ENCODE measurements at places on chromosomes 16 and 17.

DNA sequence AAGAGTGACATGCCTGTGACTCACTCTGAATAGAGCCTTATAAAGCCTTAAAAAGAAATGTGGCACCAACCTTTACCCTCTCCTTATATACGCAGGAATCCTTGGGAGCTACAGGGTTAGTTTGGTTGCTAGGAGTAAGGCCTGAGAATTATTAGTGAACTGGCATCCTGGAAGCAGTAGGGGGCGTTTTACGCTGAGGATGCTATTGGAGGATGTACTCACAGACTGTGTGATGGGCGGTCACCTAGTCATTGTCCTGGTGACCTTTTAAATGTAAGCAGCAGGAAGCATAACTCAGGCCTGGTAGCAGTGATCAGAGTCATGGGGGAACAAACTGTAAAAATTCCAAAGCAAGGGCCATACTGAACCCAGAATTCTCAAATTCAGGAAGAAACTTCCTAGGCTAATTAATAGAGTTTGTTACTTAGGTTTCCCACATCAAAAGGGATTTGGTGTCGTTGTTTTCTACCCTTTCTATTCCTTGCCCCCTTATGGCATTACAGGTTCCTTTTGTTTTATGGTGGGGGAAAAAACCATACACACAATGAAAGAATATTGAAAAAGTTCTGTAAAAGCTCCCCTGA lies 153.8 kb downstream of the SNX11 start:
- DNase-seq = peak; percentile 19

DNA sequence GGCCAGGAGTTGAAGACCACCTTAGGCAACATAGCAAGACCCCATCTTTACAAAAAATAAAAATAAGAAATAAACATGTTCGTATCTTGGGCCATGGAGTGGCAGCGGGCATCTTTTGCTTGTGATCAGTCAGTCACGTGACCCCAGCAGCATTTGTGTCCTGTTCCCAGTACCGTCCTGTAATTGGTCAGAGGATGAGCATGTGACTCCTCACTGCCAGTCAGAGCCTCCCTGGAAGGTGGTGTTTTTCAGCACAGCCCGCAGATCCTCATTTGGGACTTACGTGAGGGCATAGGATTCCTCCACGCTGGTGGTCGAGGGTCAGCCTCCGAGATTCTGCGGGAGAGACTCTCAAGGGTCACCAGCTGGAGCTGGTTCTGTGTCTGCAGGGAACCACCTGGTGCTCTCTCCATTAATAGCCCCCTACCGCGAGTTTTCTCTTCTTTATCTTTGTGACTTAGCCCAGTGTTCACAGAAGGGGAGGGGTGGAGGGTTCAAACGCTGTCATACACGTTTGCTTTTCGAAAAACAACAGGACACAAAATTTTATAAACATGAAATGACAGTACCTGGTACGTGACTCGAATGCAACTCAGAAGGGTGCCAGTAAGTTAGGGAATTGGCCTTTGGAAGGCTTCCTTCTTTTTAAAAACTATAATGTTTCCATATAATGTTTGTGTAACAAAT lies 17.2 kb downstream of the MRC2 start:
- no peak for DNase-seq

- no peak for DNase-seq
Measured at GRCh38 chr17:78184351-78184750, 2.5 kb downstream of the TK1 start.

DNA sequence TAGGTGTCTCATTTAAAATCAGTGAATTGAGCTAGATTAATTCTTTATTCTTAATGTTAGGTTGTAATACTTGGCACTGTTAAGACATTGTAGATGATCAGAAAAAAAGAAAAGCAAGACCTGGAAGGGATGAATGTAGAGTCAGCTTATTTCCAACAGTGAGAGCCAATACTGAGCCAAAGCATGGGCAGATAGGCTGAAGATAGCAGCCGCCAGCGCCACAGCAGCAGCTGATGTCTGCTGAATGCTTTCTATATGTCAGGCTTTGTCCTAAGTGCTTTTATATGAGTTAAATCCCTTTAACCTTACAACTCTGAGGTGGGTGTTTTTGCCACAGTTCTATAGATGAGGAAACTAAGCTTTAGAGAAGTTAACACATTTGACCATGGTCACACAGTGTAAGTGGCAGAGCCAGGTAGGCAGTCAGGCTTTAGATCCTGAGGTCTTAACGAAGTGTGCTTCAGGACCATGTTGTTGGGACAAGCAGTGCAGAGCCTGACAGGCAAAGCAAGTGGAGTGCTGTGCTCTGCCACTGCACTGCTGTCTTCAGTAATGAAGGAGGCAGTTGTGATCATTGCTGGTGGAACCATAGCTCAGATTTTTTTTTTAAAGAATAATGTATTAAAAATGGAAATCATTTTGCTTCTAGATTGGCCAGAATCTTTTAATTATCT lies 25.9 kb downstream of the TNRC6A start:
- DNase-seq = no peak

GRCh38 chr16:87698241-87698640 lies 67.5 kb downstream of the KLHDC4 start:
- no peak for DNase-seq

DNA sequence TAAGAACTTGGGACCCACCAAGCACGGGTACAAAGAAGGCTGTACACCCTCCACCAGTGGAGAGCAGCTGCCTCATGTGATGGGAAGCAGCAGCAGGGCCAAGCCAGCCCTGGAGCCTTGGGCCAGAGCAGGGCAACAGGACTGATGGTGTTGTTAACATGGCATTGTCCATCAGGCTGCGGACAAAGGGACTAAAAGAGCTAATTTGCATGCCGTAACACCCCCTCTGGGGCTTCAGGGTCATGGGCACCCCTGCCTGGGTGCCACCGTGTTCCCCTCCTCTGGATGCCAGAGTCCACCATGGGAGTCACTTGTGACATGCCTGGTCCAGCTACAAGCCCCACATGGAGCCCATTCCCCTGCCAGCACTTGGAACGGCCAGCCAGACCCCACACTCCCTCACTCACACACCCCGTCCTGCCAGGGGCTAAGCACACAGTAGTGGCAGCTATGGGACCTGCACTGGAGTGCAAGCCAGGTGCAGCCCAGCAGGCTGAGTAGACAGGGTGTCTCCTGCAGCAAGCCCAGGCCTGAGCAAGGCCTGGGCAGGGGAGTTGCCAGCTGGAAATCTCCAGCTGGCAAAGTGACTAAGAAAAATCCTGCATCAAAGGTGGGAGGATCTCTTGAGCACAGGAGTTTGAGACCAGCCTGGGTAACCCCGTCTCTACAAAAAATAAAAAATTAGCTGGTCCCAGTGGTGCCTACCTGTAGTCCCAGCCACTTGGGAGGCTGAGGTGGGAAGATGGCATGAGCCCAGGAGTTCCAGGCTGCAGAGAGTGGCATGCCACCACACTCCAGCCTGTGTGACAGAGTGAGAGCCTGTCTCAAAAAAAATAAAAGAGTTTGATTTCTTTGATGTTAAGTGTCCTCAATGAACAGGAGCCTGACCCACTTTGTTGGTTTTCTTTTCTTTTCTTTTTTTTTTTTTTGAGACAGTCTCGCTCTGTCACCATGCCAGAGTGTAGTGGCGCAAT lies 33.7 kb downstream of the NOL11 start:
- DNase-seq = no peak

- peak; percentile 65 for DNase-seq
Measured at GRCh38 chr17:78735832-78736525, 46.1 kb downstream of the CYTH1 start.

GRCh38 chr16:17343028-17343427 lies 127.7 kb downstream of the XYLT1 start:
- no peak for DNase-seq

DNA sequence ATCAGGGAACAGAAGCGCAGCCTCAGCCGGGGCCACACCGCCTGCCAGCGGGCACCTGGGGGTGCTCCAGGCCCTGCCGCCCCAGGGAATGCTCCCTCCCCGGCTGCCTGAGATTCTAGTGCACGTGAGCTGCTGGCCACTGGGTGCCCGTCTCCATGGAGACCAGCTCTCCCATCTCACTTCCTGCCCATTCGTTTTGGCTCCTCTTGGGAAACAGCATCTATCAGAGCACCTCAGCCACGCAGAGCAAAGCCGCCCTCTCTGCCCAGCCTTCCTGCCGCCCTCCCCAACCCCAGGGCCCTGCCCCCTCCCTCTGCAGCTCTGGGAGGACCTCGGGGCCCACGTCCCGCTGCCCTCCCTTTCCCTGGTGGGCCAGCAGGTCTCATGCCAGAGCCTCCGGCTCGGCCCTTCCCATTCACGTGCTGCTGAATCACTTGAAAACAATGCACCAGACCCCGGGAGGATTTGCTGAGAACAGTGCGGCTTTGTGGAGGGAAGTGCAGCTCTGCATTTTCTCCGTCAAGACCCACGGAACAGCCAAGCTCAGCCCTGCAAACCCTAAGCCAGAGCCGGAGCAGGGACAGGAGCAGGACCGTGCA lies 19.4 kb downstream of the CEP295NL start:
- peak; percentile 59 for DNase-seq

DNA sequence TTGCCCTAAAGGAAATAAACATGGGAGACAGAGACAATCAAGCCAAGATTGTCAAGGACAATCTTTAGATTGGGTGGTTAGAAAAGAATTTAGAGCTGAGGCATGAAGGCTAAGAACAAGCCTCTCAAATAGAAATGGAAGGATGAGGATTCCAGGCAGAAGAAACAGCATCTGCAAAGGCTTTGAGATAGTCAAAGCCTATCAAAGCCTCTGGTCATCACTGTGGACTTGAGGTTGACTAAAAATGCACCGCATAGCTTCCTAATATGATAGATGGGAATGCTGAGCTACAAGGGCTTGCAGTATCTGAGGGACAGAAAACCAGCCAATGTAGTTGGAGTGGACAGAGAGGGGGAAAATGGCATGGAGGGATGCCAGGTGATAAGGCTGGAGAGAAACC lies 109.8 kb upstream of the FAM20A start:
- DNase-seq = no peak

DNA sequence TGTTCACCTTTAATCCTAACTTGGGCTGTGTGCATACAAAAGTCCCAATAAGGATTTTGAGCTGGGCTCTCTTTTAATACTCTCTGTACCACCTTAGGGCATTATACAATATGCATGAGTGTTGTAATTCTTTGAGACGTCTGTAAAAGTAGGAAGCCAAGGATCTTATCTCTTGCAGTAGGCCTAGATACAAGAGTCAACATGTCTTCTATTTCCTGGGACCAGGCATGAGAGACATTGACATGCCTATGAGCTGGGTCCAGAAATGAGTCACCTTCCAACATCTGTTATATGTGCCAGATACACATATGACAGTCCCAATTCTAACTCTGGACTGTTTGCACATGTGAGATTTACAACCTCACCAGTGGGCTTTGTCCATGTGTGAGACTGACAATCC lies 1911.2 kb downstream of the TP53TG3F start:
- DNase-seq = no peak

DNA sequence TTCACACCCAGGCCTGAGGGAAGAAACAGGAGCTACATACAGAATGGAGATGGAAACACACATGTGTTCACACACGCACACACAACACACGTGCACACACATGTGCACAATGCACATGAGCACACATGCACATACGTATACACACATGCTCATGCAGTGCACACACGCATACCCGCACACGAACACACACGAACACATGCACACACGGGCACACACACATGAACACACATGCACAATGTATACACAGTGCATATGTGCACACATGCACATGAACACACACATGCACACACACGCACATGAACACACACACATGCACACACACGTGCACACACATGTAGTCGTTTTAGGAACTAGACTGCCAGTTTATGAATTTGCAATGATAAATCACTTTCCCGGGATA lies 49.3 kb upstream of the CDR2 start:
- DNase-seq = no peak

GRCh38 chr16:62033065-62033464 lies 3.2 kb downstream of the CDH8 start:
- DNase-seq = no peak
